Inflammatory macrophage (primary cell): ENCODE measurements at places on chromosomes 3 and 15.

- no peak for DNase-seq
Measured at GRCh38 chr3:194275291-194275690, 75.8 kb downstream of the CPN2 start.

DNA sequence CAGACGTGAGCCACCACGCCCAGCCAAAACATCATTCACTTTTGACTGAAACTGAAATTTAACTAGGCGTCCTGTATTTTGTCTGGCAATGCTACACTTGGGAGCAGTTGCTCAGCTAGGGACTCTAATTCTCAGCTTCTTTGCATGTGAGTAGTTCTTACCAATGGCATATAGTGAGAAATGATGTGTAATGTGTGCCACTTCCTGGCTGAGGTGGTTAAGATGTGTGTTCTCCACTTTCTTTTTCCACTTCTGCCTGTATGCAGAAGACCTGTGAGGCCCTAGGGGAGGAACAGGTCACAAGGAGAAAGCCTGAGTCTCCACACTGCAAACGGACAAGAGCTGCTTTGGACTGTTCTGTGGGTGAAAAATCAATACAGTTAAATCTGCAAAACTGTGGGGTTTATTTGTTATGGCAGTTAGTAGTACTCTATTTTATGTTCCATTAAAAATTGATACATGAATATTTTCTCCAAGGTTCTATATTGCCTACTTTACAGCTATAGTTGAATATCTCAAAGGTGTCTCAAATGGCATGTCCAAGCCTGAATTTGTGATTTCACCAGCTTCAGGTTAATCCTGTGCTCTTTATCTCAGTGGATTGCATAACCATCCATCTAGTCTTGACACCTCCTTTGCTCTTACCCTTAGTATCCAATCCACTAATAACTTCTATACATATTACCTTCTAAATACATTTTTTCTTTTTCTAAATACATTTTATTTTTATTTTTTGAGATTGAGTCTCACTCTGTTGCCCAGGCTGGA, 59.3 kb downstream of the NR1D2 start:
- DNase-seq: no peak

DNA sequence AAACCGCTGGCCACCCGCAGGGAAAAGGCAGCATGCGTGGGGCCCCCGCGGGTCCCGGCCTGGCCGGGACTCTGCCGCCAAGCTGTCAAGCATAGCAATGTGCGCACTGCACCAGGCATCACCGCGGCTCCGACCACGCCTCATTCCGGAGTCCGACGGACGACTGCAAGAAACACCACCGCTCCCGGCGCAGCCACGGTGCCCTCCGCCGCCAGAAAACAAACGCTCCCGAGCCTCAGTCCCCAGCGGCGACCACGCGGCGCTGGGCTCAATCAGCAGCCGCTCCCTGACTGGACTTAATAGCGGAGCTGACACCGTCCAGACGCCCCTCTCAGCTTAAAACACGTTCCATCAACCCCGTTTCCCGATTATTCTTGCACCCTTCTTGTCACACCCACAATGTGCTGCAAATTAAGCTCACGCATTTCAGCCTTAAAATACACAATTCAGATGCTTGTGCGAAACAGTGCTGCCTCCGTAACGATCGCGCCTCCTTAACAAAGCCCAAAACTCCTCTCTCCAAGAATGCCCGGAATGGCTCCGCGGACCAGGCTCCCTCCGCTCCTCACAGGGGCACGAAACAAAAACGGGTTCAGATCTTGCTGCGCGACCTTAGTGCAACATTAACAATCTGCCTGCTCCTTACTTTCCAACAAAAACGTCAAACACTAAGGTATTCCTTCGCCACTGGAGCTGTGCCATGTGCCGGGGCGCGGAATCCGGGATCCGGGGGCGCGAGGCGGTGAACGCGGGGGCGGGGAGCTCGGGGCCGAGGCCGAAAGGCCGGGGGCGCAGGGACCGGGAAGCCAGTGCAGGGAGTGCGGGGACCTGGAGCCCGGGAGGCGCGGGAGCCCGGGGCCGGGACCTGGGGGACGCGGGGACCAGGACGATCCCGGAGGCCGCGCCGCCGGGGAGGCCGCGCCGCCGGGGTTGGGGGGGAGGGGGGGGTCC, 655 bp downstream of the CYFIP1 start:
- peak; percentile 55 for DNase-seq

- DNase-seq: no peak
Measured at GRCh38 chr3:100107221-100107814, 7.0 kb downstream of the FILIP1L start.

DNA sequence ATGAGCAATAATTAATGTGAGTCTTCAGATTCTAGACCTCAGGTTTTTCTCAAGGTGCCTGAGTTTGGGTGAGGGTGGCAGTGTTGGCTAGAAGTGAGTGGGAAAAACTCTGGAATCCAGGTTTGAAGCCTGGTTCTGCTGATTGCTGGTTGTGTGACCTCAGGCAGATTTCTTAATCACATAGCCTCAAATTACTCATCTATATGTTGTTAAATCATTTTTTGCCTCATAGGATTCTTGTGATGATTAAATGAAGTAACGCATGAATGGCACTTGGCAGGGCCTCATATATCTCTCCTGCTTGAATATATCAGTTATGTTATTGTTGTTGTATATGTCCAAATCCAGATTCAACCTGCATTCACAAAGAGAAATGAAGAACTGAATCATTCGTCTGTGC, 60.5 kb downstream of the NR2F2 start:
- no peak for DNase-seq

GRCh38 chr3:127112796-127113570, 79.9 kb upstream of the PRR23E start:
- no peak for DNase-seq
